ENCODE measurements at places on chromosomes 11 and 22. TPM values are rescaled to one million over a fixed set of nuclear protein-coding genes. Genes with fewer than 3 reads are reported as not detected.

Gene CHRM1
- total RNA-seq, result not detected

Gene EXPH5
- 36.3 TPM for total RNA-seq

- no peak for DNase-seq
These were observed 32.3 kb upstream of the RFPL3 start for GRCh38 chr22:32325416-32325801.

GRCh38 chr22:21754523-21754922 lies 18.9 kb upstream of the YPEL1 start:
- DNase-seq, result no peak

DNA sequence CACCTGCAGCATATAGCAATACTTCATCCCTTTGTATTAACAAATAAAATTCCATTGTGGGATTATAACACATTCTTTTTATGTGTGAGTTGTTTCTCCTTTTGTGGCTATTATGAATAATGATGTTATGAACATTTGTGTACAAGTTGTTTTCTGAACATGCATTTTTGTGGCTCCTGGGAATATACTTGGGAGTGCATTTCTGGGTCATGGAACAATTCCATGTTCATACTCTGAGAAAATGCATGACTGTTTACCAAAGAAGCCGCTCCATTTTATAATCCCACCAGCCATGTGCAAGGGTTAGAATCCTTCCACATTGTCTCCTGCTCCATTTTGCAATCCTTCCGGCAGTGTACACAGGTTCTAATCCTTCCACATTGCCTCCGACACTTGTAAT lies 713.8 kb downstream of the TBC1D22A start:
- DNase-seq, result no peak

GRCh38 chr22:17483688-17484372 lies 79.5 kb upstream of the SLC25A18 start:
- no peak for DNase-seq

Data from PC-9 (cell line).